ENCODE measurements at places on chromosomes 12 and 14.

GRCh38 chr12:109736552-109737108 lies 23.0 kb downstream of the FAM222A start:
- peak; percentile 47 for DNase-seq

- no peak for DNase-seq
These were observed 28.8 kb upstream of the RPLP0 start for GRCh38 chr12:120229487-120230325.

DNA sequence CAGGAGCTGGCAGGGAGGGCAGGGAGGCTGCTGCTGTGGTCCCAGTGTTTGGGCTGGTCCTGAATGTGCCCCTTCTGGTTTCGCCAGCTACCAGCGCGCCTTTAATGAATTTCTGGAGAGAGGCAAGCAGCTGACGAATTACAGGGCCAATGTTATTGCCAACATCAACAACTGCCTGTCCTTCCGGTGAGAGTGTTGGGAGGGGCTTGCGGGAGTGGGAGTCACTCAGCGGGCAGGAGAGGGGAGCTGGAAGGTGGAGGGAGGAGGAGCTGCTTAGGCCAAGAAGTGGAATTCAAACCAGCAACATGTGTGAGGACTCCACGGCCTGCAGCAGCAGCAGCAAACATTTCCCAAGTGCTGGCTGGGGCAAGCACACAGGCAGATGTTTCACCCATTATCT lies 7.7 kb downstream of the TNFAIP2 start:
- DNase-seq: no peak

- no peak for DNase-seq
These were observed 11.3 kb downstream of the LRRC9 start for GRCh38 chr14:59931237-59931636.

DNA sequence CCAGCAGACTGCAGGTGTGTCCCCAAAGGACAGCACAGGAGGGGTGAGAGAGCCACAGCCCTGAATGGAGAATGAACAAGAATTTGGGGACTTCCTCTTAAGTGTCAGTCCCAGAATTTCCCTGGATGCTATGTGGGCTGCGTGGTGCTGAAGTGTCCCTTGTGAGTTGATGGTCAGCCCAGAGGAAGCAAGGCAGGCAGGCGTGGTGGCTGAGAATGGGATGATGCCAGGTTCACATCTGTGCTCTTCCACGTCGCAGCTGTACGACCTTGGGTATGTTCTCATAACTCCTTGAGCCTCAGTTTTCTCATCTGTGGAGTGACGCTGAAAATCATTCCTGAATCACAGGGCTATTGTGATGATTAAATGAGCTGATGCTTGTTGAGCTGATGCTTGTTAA lies 62.1 kb upstream of the GPATCH2L start:
- DNase-seq: no peak

DNA sequence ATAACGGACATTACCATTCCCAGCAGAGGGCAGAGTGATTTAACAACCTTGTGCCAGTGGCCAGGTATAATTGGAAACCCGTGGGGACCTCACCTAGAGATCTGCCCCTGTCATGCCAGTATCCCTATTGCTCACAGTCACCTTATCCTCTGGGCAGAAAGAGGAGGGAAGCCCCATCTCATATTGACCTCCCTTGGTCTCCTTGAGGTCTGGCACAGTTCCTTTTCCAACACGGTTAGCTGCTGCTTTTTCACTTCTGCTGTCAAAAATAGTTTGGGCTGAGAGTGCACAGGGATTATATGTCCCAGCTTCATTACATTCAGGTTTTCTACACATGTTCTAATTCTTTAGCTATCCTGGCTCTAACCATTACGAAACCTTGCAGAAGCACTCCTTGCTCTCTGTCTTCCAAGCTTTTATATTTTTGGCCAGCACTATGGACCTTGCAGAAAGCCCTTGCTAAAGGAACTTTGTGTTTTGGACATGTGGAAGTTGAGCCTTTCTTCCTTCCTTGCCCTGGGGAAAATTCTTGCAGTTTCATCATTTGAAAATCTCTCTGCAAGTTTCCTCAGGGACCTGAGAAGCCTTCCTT lies 111.7 kb upstream of the MIS18BP1 start:
- no peak for DNase-seq

- no peak for DNase-seq
These were observed 62.7 kb downstream of the RCOR1 start for GRCh38 chr14:102655137-102655536.

GRCh38 chr12:59597385-59597781 lies 1.6 kb downstream of the SLC16A7 start:
- no peak for DNase-seq

- peak; percentile 83 for DNase-seq
These were observed 48.0 kb downstream of the SLC17A8 start for GRCh38 chr12:100404769-100405407.

Measured in iPS DF 6.9 (cell line).